ENCODE measurements at places on chromosomes 11 and 22.
A peak's percentile ranks its signal among the peaks of the same experiment; 100 is the strongest.

- DNase-seq = no peak
These were observed 114.2 kb downstream of the CACNA1I start for GRCh38 chr22:39684702-39685281.

GRCh38 chr11:1230456-1231395 lies 7.9 kb downstream of the MUC5B start:
- DNase-seq = no peak

- DNase-seq = no peak
These were observed 21.9 kb downstream of the RELT start for GRCh38 chr11:73398132-73398526.

DNA sequence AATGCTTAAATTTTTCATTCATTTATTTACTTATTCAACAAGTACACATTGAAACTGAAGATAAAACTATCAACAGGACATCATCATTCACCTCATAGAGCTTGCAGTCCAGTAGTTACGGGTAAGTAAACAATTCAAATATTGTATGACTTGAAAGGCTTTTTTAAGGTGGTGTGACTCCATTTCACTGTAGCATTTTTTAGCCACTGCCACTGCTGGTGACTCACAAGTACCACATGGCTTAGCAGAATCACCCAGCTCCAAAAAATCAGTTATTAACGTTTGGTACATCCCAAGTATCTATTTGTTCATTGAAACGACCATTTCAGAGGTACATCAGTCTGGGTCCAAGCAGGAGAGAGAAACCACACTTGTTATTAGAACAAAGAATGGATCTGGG lies 427.9 kb upstream of the DDI1 start:
- DNase-seq = no peak

GRCh38 chr22:39219071-39220039 lies 25.4 kb downstream of the PDGFB start:
- DNase-seq = no peak

DNA sequence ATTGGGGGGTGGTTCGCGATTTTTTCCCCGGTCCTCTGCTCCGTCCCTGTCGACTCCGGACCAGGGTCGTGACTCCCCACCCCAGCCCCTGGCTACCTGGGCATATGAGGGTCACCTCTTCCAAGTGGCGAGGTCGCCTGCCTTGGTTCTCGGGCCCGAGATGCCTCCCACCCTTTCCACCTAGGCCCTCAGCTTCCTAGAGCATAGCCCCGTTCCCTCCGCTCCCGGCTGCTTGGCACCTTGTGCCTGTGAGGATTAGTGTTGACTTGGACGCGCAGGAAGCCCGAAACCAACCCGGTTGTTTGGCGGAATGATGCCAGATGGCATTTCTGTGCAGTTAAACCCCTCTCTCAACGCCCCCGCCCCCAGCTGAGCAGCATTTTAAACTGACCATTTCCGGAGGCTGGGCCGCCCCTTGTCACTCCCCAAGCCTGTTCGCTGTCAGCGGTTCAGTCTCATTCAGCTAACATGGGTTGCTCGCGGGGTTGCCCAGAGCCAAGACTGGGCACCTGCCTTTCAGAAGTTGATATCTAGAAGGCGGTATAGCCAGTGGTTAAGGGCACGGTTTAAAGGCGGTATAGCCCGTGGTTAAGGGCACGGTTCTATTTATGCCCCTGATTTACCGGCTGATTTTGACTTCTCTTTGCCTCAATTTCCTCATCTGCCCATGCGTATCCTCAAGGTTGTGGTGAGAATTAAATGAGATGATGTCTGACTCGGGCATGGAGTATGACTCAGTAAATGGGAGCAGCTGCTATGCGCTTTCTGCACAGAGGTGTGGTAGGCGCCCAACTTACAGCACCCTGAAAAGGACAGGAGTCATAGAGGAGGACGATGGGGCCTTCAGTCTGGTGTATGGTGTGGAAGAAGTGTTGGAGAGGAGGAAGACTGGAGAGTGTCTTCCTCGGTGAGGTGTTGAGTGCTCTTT lies 639 bp downstream of the INCENP start:
- DNase-seq = no peak

GRCh38 chr11:129365816-129366215 lies 9.8 kb upstream of the BARX2 start:
- no peak for DNase-seq

GRCh38 chr22:49735411-49735900 lies 92.2 kb downstream of the BRD1 start:
- DNase-seq = peak; percentile 19

DNA sequence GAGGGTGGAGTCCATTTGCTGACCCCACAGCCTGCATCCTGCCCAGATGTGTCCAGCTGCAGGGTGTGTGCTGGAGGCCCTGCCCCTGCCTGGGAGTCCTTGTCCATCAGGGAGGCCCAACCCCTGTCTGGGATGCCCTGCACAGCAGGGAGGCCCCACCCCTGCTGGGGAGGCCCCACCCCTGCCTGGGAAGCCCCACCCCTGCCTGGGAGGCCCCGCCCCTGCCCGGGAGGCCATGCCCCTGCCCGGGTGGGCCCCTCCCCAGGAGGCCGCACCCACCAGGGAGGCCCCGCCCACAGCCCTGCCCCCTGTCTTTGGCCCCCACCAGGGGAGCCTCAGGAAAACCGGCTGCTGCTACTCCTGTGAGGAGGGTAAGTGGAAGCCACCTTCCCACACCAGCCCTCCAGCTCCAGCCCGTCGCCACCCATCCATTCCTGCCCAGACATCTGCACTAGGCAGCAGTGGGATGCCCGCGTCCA lies 37.2 kb downstream of the MUC5B start:
- DNase-seq = peak; percentile 42

- no peak for DNase-seq
These were observed 590 bp downstream of the ATG13 start for GRCh38 chr11:46617972-46618314.

- DNase-seq = no peak
These were observed 2.7 kb upstream of the NFAM1 start for GRCh38 chr22:42434748-42435425.

GRCh38 chr11:117824571-117825537 lies at the start of gene FXYD2:
FXYD2 (minus strand) TSS chr11:117824744; CDS start chr11:117824678, 66 bp downstream.
- no peak for DNase-seq
